ENCODE measurements at places on chromosomes 4 and X.
A peak's percentile ranks its signal among the peaks of the same experiment; 100 is the strongest.

DNA sequence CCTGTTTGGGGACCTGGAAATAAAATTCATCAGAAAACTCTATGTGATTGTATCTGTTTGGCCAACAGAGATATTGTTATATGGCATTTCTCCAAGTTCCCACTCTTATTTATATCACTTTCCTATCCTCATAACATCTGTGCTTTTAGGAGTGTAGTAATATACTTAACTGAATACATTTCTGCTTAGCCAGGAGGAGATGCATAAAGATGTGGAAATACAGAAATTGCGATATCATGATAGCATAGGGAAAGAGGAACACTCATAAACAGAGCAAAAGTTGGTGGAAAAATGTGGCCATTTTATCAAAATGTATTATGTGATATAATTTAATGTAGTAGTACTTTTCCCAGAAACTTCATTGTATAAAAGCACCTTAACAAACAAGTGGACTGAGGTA lies 46.1 kb upstream of the TSPAN7 start:
- no peak for DNase-seq

DNA sequence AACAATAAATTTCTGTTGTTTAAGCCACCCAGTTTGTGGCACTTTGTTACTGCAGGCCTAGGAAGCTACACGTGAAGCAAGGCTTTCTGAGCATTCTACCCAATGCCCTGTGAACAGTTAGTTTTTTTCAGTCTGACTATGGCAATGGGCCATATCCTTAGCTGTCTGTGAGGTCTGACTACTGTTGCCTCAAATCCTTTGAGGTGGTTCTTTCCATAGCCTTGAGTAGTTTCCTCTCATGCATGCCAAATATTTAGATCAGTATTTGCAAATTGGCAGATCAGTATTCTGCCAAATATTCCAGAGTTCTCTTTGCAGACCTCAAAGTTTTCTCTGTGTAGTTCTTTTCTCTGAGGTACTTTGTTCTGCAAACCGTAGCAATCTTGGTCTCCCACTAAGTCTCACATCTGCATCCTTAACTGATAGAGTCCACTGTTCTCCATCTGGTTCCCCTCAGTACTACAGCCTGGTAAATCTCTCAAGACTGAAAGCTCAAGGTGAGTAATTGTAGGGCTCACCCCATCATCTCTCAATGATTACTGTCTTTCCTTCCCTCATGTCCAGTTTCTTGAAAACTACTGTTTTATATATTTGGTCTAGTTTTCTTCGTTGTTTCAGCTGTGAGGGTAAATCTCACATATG lies 984.9 kb upstream of the INTU start:
- DNase-seq: no peak

DNA sequence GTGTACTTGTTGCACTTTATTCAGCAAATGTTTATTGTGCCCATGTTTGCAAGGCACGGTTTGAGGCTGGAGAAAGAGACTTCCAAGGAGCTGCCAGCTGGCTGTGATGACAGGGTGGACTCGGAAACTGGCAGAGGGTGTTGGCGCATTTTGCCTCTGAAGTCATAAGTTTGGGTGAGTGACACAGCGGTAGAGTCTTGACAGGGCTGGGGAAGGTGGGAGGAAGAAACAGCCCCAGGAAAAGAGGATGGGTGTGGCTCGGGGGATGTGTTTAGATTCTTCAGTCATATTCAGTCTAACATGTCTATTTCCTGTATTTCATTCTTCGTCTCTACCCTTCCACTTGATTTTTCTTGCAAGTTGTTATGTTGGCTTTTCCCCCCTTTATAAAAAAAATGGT lies 77.0 kb upstream of the STOX2 start:
- DNase-seq: no peak

DNA sequence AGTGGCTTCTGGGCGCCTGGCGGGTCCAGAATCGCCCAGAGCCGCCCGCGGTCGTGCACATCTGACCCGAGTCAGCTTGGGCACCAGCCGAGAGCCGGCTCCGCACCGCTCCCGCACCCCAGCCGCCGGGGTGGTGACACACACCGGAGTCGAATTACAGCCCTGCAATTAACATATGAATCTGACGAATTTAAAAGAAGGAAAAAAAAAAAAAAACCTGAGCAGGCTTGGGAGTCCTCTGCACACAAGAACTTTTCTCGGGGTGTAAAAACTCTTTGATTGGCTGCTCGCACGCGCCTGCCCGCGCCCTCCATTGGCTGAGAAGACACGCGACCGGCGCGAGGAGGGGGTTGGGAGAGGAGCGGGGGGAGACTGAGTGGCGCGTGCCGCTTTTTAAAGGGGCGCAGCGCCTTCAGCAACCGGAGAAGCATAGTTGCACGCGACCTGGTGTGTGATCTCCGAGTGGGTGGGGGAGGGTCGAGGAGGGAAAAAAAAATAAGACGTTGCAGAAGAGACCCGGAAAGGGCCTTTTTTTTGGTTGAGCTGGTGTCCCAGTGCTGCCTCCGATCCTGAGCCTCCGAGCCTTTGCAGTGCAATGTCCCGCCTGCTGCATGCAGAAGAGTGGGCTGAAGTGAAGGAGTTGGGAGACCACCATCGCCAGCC lies at the start of gene ATOH1:
Gene ATOH1 (plus strand): TSS at position 422 of the 663 bp plus-strand sequence. CDS start 174 bp downstream, at position 596.
- DNase-seq: no peak

DNA sequence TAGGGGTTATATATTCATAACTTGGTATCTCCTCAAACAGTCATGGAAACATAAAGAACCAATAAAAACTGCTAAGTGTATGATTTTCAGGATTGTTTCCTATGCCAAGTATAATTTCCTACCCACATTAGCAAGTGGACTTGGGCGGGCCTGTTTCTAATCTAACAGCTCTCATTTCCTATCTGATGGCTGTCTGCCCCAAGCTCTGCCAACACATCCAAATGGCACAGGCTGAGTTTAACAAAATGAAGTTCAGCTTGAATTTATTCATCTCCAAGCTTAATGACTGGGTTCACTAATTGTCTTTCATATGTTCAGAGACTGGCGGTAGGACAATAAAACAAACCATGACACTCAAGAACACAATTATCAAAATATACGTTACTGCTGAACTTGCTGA lies 55.5 kb upstream of the S100G start:
- no peak for DNase-seq

GRCh38 chr4:168529257-168529656 lies 32.4 kb downstream of the PALLD start:
- no peak for DNase-seq

DNA sequence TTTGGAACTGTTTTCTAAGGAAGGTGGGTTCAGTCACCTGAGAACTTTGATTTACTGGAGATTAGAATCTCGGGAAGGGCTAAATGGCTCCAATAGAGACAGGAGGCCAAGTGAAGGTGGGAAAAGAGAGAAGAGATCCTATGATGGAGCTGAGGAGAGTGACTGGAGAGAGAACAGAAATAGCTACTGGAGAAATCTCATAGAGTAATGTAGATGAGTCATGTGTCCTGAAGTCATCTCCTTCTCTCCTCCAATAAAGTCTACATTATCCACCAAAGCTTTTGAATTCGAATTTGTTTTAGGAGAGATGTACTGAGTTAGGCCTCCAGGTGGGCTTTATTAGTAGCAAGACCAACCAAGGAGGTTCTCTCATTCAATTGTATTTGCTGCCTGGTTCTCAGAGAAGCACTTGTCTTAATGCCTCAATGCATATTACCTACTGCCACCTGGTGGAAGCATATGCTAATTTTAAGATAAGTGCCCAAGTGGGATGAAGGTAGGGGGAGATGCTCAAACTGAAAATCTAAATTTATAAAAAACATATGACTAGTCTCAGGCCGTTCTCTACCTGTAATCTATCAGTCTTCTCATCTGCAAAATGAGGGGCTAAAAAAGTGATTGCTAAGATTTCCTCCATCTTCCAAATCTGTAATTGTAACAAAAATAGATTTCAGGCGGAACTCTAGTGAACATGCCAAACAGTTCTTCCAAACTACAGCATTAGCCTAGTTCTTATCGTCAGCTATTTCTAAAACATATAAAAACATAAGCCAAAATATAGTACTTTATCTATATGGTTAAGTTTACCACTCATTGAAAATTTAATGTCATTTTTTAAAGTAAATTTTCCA lies 24.4 kb downstream of the TXK start:
- DNase-seq: no peak

- peak; percentile 53 for DNase-seq
Measured at GRCh38 chrX:49039598-49040375, 3.4 kb downstream of the TFE3 start.

DNA sequence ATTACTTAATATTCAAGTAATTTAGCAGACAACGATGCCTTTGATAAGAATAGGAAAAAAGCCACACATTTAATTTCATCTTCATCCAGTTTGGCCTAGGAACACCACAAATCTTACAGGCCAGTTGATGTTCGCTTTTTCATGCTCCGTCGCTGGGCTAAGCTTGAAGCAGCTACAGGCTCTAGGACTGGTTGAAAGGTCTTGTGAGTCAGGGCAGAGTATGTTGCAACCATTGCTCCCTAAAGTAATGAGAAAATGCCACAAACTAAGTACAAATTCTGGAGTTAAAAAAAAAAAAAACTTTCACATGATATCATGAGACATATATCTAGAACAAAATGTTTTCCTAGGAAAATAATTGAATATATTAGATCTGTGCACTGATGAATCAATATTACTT lies 123.8 kb downstream of the RPS6KA6 start:
- no peak for DNase-seq

GRCh38 chr4:85084371-85085094 lies 118.0 kb upstream of the WDFY3 start:
- no peak for DNase-seq

GRCh38 chrX:57929373-57929772 lies 19.1 kb upstream of the ZXDA start:
- DNase-seq: no peak

GRCh38 chr4:179437962-179438361 lies 1995.7 kb upstream of the AGA start:
- no peak for DNase-seq

DNA sequence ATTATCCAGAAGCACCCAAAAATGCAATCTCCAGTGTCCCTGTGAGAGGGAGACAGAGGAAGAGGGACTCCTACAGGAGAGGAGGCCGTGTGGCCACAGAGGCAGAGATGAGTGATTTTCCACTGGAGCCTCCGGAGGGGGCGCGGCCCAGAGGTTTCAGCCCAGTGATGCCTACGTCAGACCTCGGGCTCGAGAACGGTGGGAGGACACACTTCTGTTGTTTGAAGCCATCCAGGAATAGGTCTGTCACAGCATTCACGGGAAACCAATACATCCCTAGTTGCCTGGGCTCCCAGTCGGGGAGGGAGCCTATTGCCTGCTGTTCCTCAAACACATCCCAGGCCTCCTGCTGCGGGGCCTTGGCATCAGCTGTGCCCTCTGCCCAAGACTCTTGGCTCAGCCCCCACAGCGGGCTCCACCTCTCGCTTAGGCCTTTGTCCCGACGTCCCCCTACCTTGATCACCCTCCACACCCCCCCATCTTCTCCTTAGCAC lies 39.2 kb upstream of the HMX1 start:
- no peak for DNase-seq

DNA sequence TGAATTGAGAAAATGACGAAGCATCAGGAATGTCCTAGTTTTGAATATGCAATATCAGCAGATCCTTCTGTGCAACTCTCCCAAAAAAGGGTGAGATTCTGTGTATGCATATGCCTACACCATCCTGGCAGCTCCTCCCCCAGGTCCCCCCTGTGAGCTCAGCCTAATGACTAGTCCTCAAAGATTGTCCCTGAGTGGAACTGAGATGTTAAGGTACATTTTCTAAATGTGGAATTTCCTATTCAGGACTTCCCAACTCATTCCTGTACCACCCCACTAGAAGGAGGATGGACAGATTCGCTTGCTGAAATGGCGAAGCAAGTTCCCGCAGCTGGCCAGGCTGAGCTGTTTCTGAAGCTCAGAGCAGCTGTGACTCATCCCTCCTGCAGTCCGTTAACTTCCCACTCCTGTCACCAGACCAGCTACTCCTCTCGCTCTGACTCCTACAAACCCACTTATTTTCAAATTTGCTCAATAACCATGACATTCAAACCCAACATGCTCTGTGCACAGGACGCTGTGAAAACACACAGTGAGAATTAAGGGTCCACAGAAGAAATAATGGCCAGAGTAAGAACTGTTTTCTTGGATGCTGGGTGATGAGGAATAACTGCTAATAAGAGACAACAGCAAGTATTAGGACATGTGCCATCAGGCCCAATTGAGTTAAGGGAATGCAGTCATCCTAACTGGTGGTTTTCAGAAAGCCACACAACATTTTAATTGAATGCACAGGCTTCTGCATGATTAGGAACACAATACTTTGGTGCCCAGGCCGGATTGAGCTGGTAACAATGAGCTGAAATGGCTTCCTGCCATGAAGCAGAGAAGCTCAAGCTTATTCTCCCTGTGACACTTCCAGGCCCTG lies 40.0 kb upstream of the IRF2 start:
- peak; percentile 78 for DNase-seq

- no peak for DNase-seq
Measured at GRCh38 chr4:117478702-117479101, 393.3 kb upstream of the TRAM1L1 start.

- DNase-seq: no peak
Measured at GRCh38 chrX:115913575-115913974, 257.0 kb upstream of the AGTR2 start.

- no peak for DNase-seq
Measured at GRCh38 chrX:23871905-23872546, 35.7 kb downstream of the APOO start.

GRCh38 chrX:10190367-10190766 lies 33.6 kb downstream of the CLCN4 start:
- DNase-seq: no peak

DNA sequence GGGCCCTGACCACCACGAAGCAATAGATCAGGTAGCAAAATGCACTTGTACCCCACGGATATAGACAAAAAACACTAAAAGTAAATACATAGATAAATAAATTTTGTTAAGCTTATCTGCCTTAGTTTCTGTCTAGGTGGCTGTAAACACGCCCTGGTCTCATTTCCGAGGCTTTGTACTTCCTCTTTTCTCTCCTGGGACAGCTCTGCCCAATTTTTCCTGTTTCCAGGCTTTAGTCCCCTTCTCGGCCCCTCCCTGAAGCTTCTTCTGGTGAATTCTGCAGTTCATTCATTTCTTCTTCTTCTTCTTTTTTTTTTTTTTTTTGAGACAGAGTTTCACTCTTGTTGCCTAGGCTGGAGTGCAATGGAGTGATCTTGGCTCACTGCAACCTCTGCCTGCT lies 73.4 kb upstream of the STOX2 start:
- no peak for DNase-seq

- DNase-seq: no peak
Measured at GRCh38 chrX:53087388-53087831, 5.2 kb downstream of the TSPYL2 start.

DNA sequence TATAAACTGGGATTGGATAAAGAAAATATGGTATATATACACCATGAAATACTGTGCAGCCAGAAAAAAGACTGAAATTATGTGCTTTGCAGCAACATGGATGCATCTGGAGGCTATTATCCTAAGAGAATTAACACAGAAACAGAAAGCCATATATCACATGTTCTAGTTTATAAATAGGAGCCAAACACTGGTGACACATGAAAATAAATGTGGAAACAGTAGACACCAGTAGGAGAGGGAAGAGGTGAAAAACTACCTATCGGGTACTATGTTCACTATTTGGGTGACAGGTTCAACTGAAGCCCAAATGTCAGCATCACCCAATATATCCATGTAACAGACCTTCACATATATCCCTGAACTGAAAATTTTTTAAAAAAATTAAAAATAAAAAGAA lies 725.1 kb downstream of the C4orf33 start:
- no peak for DNase-seq

Measured in stimulated activated CD4-positive, alpha-beta T cell treated with anti-CD3 and anti-CD28 coated beads, TNF-alpha, amount 100 ng/mL, for 24 hours (primary cell).